NCI-H446 treated with DMSO at 0.1 percent for 48 hours (cell line): ENCODE measurements at places on chromosomes 12 and 14.

DNA sequence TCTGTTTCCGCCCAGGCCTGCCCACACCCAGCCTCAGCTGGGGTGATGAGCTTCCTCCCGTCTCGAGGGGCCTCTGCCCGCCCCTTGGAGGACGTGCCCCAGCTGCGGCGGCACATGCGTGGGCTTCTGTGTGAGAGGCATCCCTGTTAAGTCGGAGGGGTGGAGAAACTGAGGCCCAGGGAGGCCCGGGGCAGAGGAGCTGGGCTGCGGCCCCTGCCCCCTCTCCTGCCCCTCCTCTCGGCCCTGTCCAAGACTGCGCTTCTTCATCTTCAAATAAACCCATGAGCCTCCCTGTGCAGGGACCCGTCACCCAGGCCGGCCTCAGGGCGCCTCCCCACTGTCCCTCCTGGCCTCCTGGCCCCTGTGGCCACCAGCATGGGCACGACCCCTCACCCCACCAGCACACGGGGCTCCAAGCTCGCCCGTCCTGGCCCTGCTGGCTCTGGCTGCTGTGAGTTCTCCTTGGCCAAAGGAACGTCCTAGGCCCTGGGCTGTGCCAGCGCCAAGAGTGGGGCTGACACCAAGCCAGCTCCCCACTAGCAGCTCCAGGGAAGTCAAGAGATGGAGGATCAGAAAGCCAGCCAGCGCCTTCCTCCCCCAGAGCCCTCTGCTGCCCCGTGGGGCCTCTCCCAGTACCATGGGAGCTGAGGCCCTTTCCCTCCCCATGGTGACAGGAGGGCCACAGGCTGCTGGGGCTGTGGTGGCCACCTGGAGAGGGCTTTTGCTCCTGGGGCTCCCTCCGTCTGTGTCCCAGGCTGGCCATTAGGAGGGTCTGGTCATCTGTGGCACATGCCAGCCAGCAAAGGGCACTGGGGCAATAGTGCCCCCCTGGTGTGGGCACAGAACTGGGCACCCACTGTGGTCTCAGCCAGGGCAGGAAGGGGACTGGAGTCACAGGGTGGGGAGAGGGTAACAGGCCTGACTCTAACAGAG, 180.4 kb downstream of the KIF26A start:
- DNase-seq, result peak; percentile 52

GRCh38 chr12:17159506-17160300, 553.7 kb upstream of the LMO3 start:
- no peak for DNase-seq

DNA sequence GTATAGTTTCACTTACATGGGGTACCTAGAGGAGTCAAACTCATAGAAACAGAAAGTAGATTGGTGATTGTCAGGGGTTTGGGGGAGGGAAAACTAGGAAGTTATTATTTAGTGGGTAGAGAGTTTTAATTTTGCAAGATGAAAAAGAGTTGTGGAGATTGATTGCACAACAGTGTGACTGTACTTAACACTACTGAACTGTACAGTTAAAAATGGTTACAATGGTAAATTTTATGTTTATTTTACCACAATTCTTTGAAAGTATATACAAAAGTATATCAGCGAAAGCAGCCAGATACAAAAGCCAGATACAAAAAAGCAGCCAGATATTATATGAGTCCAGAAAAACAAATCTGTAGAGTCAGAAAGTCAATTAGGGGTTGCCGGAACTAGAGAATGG, 247.6 kb downstream of the IPO8 start:
- no peak for DNase-seq

DNA sequence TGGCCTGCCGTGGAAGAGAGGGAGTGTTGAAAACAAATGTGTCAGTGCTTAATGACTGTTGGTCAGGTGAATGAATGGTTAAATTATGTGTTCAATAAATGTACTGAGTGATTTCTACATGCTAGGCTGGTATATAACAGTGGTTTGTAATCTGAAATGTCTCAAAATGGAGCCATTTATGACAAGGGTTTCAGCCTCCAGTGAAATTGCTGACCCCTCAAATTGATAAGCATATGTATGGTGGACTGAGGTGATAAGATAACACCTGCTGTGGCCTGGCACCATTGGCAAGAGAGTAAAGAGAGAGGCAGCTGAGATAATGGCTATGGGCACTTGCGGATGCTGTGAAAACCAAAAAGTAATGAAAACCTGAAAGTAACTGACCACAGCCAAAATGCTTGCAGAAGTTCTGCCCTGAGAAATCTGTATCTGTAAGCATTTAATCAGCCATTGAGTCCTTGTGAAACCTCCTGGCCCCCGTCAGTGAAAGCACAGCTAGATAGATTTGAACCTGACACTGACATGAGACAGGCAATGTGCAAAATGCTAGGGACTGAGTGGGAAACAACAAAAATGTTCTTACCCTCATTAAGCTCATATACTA, 1.4 kb upstream of the BCAT1 start:
- no peak for DNase-seq

DNA sequence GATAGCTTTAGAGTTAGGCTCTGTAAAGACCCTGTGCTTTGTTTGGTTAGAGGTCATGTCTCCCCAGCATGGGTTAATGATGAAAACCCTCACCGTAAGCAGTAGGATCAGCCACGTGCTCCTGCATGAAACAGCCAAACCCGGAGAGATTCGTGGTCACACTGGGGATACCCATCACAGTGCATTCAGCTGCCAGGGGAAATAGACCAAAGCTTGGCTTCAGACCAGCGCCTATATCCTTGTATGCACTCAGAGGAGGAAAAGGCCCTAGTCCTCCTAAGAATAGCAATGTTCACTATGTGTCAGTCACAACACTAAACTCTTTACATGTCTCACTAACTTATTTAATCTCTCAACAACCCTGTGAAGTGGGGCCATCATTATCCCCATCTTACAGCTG, 16.3 kb downstream of the SPX start:
- no peak for DNase-seq

GRCh38 chr14:31307618-31308017, 100.0 kb upstream of the HECTD1 start:
- no peak for DNase-seq

DNA sequence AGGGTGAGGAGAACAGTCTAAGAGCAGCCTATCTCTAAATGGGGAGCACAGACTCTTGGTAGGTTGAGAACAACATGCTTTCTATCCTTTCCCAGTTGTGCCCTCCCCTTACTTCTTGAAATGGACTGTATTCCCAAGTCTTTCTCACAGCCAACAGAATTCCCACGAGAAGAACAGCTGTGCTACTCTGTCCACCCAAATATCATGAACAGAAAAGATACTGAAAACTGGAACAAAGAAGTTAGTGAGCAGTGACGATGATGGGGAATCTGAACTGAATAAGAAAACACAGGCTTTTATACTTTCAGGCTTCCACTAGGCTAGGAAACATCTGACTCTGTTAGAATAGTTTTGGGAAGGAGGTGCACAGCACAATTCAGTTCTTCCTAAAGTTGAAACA, 3.4 kb downstream of the NACA start:
- DNase-seq, result no peak

DNA sequence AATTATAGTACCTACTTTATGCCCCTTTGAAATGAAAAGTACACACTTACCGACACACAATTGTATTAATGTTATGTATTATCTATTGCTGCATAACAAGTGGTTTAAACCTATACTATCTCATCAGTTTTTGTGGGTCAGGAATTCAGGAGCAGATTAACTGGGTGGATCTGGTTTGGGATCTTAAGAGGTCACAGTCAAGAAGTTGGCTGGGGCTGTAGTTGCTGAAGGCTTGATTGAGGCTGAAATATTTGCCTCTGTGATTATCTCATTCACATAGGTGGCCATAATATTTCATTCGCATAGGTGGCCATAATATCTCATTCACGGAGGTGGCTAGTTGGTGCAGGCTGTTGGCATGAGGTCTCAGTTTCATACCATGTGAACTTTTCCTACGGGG, 5.7 kb downstream of the METTL25 start:
- DNase-seq, result no peak

DNA sequence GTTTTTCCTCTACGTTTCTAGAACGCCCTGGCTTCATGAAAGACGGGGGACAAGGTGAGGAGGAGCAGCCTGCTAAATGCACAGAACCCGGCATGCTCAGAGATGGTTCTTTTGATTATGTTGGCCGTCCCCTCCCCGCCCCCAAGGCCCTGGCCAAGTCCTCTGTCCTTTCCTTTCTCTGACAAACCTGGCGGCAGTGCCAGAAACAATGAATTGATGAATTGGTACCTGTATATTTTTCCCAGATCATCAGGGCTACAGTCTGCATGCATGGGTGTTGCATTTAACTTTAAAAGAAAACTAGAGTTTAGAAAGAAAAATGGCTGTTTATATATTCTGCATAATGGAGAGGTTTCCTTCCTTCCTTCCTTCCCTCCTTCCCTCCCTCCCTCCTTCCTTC, 29.0 kb downstream of the GPRC5D start:
- DNase-seq, result no peak

DNA sequence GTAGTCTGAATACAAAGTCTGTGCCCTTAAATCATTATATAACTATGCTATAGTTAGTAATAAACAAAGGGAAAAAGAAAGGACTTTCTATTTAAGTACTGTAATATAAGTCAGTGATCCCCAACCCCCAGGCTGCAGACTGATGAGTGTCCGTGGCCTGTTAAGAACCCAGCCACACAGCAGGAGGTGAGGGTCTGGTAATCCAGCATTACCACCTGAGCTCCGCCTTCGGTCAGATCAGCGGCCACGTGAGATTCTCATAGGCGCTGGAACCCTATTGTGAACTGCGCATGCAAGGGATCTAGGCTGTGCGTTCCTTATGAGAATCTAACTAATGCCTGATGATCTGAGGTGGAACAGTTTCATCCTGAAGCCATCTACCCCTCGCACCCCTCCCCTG, 15.7 kb downstream of the NFYB start:
- no peak for DNase-seq

- DNase-seq, result peak; percentile 35
These were observed 63.8 kb downstream of the DACT1 start for GRCh38 chr14:58701604-58702003.

DNA sequence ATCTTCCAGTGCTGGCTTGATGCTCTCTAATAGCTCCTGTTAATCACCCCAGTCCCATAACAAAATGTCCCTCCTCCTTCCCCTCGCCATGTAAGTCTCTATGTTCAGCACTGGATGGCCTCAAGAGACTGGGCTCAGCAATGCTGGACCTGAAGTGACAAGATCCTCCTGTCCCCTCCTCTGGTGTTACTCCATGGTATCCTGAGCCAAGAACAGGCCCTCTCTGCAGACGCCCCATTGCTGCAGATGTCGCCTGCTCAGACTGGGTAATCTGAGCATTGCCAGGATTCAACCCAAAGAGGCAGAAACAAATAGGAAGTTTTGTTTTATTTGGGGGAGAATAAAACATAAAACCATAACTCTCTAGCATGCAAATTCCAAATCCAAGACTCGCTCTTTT, 149.7 kb downstream of the NTF3 start:
- DNase-seq, result no peak

GRCh38 chr12:124484067-124484466, 83.3 kb downstream of the NCOR2 start:
- DNase-seq, result no peak
